ENCODE measurements at places on chromosomes 3 and 15. TPM values are rescaled to one million over a fixed set of nuclear protein-coding genes. Genes with fewer than 3 reads are reported as not detected.

- no peak for DNase-seq
Measured at GRCh38 chr15:89904519-89904918, 8.2 kb downstream of the ARPIN start.

GRCh38 chr3:45207446-45207845 is 18.6 kb downstream of the TMEM158 start:
- DNase-seq = no peak

PDE8A gene
- total RNA-seq = 5.7 TPM

GP5 gene
- 0.15 TPM for total RNA-seq

- no peak for DNase-seq
Measured at GRCh38 chr3:58680879-58681525, 14.4 kb upstream of the FAM3D start.

DNA sequence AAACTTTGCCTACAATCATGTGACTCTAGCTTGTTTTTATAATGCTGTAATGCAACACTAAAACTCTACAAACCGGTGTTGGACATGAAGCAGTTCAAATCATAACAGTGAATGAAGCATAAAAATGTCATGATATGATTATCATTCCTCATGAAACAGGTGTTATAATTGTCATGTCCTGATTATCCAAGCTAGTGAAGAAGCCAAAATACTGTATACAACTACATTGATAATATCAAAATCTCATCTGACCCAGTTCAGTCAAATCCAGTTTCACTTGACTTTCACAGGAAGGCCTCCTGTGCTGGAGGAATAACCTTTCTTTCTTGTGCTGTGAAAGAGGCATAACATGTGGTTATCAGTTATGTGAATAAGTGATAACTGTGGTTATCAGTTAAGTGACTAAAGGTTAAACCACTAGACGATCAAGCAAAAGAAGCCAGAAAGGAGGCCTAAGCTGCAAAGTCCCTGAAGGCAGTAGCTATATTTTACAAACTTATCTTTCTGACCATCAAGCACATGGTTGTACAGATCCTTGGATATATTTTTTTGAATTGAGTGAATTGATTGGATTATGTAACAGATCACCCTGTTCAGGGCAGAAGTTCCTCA is 296.4 kb downstream of the TUSC7 start:
- DNase-seq = no peak

SLC35G2 gene
- 22.6 TPM for total RNA-seq

STRIT1 gene
- total RNA-seq = not detected
